Spleen (tissue), 13 donors: ENCODE measurements at places on chromosomes 2 and 18.

DNA sequence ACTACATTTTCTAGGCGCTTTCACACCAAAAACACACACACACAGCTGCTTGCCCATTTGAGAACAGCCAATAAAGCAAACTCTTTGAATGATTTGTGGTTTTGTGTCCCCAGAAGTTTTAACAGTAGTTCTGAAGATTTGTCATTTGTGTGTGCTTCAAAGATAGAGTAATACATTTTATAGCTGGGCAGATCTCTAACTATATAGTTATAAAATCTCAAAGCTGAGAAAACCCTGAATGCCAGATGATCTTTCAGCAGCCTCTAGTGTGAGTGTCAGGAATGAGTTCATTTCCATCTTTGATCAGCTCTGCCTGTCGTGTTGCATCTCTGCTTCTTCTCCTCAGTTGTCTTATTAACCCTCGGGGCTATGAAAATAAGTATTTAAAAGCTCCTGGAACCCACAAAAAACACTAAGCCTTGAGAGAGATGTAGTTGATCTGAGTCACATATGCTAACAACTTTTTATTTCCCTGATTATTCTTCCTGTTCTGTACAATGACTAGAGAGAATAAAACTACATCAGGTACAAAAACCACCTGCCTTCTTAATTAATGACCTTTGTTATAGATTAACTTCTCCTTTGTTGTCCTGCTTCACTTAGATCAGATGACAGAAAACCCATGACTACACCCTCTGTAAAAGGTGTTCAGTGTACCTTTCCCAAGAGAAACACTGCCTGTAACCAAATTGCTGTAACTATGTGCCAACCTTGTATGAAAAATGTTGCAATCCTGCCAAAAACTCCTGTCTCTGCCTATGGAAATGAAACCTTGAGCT, 30.0 kb upstream of the SLC3A1 start:
- no peaks in the 10 kb centered on the region for H3K36me3 ChIP-seq
- no peaks in the 10 kb centered on the region for H3K27me3 ChIP-seq
- H3K4me1 ChIP-seq = peaks cover 23% of the 10 kb centered on the region

DNA sequence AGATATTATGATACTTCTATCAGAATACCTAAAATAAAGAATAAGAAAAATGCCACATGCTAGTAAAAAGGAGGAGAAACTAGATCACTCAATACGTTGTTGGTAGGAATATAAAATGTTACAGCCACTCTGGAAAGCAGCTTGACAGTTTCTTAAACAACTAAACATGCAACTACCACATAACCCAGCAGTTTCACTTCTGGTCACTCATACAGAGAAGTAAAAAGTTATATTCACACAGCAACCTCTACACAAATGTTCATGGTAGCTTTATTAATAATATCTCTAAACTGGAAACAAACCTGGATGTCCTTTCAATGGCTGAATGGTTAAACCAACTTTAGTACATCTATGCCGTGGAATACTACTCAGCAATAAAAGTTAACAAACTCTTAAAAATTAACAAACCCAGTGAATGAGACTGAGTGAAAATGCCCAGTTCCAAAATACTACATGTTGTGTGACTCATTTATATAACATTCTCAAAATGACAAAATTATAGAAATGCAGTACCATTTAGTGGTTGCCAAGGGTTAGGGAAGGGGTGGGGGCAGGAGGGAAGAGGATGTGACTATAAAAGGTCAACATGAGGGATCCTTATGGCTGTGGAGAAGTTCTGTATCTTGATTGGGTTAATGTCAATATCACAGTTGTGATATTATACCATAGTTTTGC, 124.1 kb downstream of the MMADHC start:
- H3K4me1 ChIP-seq = no peaks in the 10 kb centered on the region
- H3K4me3 ChIP-seq = no peak overlapping the region
- no peaks in the 10 kb centered on the region for H3K27me3 ChIP-seq
- no peak overlapping the region for H3K27ac ChIP-seq
- H3K36me3 ChIP-seq = no peaks in the 10 kb centered on the region

- DNase-seq = no peak
- H3K36me3 ChIP-seq = no peaks in the 10 kb centered on the region
- no peak overlapping the region for H3K27ac ChIP-seq
- no peaks in the 10 kb centered on the region for H3K27me3 ChIP-seq
- H3K4me1 ChIP-seq = peaks cover 6% of the 10 kb centered on the region
Observed at GRCh38 chr2:129711816-129712675, 267.4 kb upstream of the RAB6C start.

- no peak overlapping the region for H3K27ac ChIP-seq
- no peak overlapping the region for H3K4me3 ChIP-seq
- no peaks in the 10 kb centered on the region for H3K4me1 ChIP-seq
Observed at GRCh38 chr2:159921752-159922404, 123.9 kb upstream of the CD302 start.

DNA sequence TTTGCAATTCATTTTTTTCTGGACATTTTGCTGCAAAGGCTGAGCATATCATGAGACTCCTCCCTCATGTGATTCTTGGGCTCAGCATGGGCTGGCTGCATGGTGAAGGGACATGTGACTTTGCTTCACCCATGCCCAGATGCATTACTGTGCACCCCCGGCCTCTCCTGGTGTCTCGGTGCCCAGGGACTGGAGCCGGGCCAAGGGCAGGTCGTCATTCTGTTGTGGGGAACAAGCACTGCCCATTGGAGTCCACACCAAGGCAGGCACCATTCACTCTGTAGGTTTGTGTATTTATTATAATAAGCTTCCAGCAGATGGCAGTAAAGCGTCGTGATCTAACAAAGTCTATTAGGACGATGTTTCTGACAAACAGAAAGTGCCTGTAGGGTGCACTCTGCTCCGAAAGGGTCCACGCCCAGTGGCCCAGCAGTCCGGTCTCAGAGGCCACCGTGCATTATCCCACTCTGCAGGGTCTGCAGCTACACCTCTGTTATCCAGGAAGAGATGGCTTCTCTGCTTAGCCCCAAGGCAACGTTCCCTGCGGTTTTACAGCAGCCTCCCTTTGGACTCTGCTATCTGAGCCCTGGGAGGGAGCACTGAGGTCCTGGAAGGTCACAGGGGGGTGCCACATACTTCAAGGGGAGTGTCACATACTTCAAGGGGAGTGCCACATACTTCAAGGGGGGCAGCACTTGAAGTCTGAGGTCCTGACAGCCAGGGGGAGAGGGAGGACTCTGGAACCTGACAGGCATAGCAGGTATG, 219.6 kb downstream of the TSN start:
- H3K27me3 ChIP-seq = no peaks in the 10 kb centered on the region
- no peaks in the 10 kb centered on the region for H3K36me3 ChIP-seq
- H3K27ac ChIP-seq = no peak overlapping the region
- DNase-seq = no peak

DNA sequence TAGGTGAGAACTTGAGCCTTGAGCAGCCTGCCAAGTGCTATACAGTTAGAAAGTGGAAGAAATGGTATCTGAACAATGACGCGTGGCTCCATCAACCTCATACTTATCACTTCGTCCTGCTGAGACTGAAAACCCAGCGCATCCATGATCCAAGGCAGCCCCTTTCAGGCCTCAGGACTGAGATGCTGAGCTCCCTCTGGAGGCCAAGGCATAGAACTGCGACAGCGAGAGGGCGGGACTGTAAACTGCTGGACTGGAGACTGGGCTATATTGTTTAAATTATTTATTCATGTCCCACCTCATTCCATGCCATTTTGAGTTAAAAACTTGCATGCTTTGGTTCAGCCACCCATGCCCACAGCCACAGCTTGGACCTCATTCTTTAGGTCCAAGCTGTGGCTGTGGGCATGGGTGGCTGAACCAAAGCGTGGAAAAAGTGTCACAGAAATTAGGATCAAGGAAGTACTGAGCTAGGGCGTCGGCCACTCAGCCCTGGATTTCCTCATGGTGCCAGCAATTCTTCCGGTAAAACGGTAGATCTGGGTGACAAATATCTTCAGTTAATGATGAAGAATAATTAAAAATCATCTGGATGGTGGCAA, 195.5 kb downstream of the L3MBTL4 start:
- no peaks in the 10 kb centered on the region for H3K36me3 ChIP-seq
- no peak overlapping the region for H3K27ac ChIP-seq
- H3K27me3 ChIP-seq = no peaks in the 10 kb centered on the region

DNA sequence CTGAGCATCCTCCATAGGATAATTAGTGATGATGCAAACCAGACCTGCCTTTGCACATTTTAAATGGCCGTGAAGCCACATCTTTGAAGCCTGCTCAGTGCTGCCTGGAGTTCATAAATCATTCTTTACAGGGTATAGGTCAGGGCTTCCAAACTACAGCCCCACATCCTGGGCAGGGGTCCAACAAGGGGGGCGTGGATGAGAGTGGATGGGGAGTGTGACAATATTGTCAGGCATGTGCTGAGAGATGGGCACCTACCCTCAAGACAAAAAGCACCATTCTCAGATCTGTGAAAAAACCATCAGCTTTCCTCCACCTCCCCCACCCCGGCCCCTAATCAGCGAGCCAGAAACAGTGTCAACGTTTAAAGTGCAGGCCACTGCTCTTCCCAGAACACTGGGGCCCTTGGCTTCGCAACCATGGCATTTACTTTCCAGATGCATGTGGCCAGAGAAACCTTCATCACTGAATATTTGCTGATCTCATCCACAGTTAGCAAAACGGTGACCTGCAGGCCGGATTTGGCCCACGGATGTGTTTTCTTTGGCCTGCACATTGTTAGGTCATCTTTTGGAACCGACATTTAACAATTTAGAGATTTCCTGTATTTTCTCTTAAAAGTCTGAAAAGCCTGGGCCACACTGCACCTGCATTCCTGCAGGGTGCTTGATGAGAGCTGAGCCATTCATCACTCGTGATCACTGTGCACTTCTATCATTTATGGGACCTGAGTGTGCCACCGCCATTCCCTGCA, 130.7 kb downstream of the ANKRD44 start:
- H3K4me1 ChIP-seq = peaks cover 18% of the 10 kb centered on the region
- H3K36me3 ChIP-seq = no peaks in the 10 kb centered on the region
- no peak for DNase-seq
- H3K27me3 ChIP-seq = no peaks in the 10 kb centered on the region
- H3K27ac ChIP-seq = peak overlapping the region; percentile 66
- H3K4me3 ChIP-seq = no peak overlapping the region

- no peak overlapping the region for H3K4me3 ChIP-seq
- H3K4me1 ChIP-seq = no peaks in the 10 kb centered on the region
- no peak for DNase-seq
- H3K36me3 ChIP-seq = no peaks in the 10 kb centered on the region
Observed at GRCh38 chr2:1427086-1427485, 13.8 kb downstream of the TPO start.

- no peak overlapping the region for H3K4me3 ChIP-seq
- H3K36me3 ChIP-seq = no peaks in the 10 kb centered on the region
- DNase-seq = no peak
- H3K4me1 ChIP-seq = no peaks in the 10 kb centered on the region
- H3K27me3 ChIP-seq = no peaks in the 10 kb centered on the region
- H3K27ac ChIP-seq = no peak overlapping the region
Observed at GRCh38 chr2:192155511-192156118, 39.1 kb downstream of the TMEFF2 start.

GRCh38 chr2:60849187-60849586, 32.2 kb upstream of the REL start:
- H3K27ac ChIP-seq = no peak overlapping the region
- H3K27me3 ChIP-seq = no peaks in the 10 kb centered on the region
- H3K4me3 ChIP-seq = no peak overlapping the region
- no peak for DNase-seq

GRCh38 chr2:120879431-120880295, 144.0 kb downstream of the GLI2 start:
- H3K4me3 ChIP-seq = no peak overlapping the region
- H3K27me3 ChIP-seq = no peaks in the 10 kb centered on the region
- H3K27ac ChIP-seq = no peak overlapping the region
- no peak for DNase-seq
- H3K36me3 ChIP-seq = no peaks in the 10 kb centered on the region

DNA sequence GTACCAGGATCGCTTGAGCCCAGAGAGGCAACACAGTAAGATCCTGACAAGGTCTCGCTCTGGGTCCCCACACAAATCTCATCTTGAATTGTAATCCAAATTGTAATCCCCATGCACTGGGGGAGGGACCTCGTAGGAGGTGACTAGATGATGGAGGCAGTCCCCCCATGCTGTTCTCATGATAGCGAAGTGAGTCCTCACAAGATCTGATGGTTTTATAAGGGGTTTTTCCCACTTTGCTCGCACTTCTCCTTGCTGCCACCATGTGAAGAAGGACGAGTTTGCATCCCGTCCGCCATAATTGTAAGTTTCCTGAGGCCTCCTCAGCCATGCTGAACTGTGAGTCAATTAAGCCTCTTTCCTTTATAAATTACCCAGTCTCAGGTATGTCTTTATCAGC, 46.0 kb upstream of the SERTAD2 start:
- H3K27ac ChIP-seq = no peak overlapping the region
- peaks cover 53% of the 10 kb centered on the region for H3K4me1 ChIP-seq

GRCh38 chr2:35508601-35509000, 847.0 kb upstream of the CRIM1 start:
- H3K36me3 ChIP-seq = no peaks in the 10 kb centered on the region
- no peak overlapping the region for H3K4me3 ChIP-seq
- H3K27ac ChIP-seq = no peak overlapping the region
- H3K4me1 ChIP-seq = no peaks in the 10 kb centered on the region
- H3K27me3 ChIP-seq = no peaks in the 10 kb centered on the region

DNA sequence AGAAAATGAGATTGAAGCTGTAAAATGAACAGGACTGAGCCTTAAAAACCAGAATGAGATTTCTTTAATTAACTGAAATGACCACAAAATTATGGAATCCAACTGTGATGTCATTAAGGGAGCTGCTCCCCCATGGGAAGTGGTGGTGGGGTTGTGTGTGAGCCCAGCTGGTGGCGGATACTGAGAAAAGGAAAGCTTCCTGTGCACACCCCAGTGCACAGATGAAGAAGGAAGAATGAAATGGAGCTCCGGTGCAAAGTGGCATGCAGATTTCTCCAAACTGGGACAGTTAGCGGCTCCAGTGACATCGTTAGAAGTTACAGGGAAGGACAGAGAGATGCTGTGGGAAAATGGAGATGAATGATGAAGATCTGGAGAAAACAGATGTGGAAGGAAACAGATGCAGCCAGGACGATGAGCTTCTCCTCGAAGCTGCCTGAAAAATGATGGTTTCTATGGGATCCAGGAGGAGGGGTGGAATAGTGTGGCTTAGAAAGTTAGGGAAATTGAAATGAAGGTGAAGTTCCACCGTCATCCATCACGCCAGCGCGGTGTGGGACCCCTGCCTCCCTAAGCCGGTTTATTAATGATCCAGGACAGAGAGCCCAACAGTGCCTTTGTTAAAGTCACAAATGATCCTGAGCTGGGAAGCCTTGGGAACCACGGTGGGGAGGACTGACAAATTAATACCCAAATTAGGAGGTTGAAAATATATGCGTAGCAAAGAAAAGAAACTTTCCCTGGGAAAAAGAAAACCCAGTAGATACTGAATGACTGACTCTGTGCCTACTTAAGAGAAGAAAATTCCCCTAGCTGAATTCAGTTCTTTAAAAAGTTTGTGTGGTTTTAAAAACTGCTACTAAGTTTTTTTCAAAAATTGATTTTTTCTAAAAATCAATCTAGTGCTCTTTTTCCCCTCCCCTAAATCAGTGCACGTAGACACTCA, 77.2 kb downstream of the TSN start:
- H3K4me3 ChIP-seq = no peak overlapping the region
- H3K36me3 ChIP-seq = no peaks in the 10 kb centered on the region
- no peaks in the 10 kb centered on the region for H3K4me1 ChIP-seq
- no peak for DNase-seq
- H3K27ac ChIP-seq = no peak overlapping the region

- no peak overlapping the region for H3K27ac ChIP-seq
- no peaks in the 10 kb centered on the region for H3K4me1 ChIP-seq
- no peak for DNase-seq
- no peak overlapping the region for H3K4me3 ChIP-seq
Observed at GRCh38 chr2:101500860-101501259, 25.9 kb upstream of the RFX8 start.

GRCh38 chr2:182642328-182642727, 73.7 kb upstream of the DNAJC10 start:
- H3K27me3 ChIP-seq = no peaks in the 10 kb centered on the region
- peak; percentile 90 for DNase-seq
- no peaks in the 10 kb centered on the region for H3K36me3 ChIP-seq
- no peak overlapping the region for H3K27ac ChIP-seq
